NCI-H2029 (cell line): ENCODE measurements at places on chromosomes 2 and 18.
A peak's percentile ranks its signal among the peaks of the same experiment; 100 is the strongest.

DNA sequence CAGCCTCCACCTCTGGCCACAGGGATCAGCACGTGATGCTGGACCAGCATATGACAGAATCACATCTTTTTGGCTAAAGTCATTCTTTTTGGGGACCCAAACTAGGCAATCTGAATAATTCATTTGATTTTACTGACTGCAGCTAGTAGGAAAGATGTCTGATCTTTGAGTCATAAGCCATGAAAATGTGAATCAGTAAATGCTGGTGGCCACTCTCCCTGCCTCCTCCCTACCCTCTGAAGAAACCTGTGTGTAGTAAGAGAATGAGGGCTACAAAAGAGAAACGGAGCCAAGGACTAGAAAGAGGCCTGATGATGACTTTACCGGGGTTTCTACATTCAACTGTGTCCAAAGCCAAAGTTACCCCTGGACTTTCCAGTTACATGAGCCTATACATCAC, 10.1 kb upstream of the LRPPRC start:
- no peak for DNase-seq

- no peak for DNase-seq
Measured at GRCh38 chr2:62163106-62163831, 32.6 kb upstream of the B3GNT2 start.

GRCh38 chr2:188766471-188766856, 207.7 kb upstream of the COL3A1 start:
- no peak for DNase-seq

DNA sequence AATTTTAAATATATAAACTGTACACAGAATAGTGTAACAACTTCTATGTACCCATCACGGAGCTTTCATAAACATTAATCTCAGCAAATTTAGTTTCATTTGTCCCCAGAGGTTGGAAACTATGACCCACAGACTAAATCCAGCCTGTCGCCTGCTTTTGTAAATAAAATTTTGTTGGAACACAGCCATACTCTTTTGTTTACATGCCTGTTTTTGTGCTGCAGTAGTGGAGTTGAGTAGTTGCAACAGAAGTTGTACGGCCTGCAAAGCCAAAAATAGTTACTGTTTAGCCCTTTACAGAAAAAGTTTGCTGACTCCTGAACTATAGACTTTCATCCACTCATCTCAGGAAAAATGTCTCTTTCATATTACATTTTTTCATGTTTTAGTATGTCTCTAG, 39.8 kb downstream of the RBM45 start:
- peak; percentile 47 for DNase-seq

DNA sequence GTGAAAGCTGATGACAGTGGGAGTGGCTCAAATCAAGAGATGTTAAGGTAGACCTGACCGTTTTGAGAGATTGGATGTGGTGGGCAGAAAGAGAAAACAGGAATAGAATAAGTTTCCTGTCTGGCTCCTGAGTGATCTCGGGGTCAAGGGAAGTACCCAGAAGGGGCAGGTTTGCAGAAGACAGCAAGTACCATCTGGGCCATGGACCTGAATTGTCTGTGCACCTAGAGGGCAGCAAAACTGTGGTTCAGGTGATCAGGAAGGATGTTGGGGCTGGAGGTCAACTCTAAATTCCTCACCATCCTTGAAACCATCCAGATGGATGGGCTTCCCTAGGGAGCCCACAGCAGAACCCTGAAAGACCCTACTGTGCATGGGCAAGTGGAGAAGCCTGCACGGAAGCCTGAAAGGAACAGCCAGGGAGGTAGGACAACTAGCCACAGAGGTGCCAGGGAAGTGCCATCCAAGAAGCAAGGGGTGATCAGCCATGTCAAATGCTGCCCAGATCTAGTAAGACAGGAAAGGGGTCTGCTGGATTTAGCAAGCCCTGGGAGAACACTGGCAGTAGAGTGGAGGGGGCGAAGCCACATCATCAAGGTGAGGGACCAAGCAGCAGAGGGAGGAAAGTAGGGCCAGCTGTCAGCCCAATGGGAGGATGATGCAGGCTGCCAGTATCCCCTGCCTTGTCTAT, 8.0 kb downstream of the TEX261 start:
- DNase-seq: no peak

DNA sequence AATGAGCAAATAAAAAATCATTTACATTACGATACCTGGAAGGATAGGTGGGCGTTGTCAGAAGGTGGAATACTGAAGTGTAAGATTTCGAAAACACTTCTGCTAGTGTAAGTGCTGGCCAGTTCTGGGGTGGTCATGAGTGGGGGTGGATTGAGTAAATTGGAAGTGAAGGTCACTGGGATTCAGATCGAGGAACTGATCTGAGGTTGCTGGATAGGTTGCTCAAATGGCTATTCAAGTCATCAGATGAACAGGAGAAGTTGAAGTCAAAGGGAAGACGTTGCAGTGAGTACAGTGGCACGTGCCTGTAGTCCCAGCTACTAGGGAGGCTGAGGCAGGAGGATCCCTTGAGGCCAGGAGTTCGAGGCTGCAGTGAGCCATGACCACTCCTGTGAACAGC, 95.7 kb downstream of the MALT1 start:
- no peak for DNase-seq

GRCh38 chr2:26629346-26629630, 11.9 kb downstream of the CIB4 start:
- no peak for DNase-seq

- no peak for DNase-seq
Measured at GRCh38 chr18:13871701-13872100, 43.6 kb downstream of the MC2R start.

DNA sequence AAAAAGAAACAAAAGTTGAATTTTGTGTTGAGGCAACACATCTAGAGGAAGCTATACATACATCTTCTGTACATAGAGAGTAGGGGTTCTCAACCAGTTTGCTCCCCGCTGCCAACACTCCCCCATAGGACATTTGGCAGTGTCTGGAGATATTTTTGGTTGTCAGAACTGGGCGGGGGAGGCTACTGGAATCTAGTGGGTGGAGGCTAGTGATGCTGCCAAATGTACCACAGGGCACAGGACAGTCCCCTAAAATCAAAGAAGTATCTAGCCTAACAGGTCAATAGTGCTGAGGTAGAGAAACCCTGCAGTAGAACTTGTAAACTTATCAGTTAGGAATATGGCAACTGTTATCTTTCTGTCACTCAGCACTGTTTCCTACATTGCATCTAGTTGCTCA, 21.3 kb downstream of the ADAM23 start:
- no peak for DNase-seq
